ENCODE measurements at places on chromosomes 5 and 9.
A peak's percentile ranks its signal among the peaks of the same experiment; 100 is the strongest.

GRCh38 chr9:36486329-36486932 is 86.3 kb upstream of the MELK start:
- DNase-seq = peak; percentile 17
- no peaks in the 10 kb centered on the region for H3K27me3 ChIP-seq
- H3K4me3 ChIP-seq = peak overlapping the region; percentile 82
- peaks cover 50% of the 10 kb centered on the region for H3K4me1 ChIP-seq
- H3K27ac ChIP-seq = peak overlapping the region; percentile 70

DNA sequence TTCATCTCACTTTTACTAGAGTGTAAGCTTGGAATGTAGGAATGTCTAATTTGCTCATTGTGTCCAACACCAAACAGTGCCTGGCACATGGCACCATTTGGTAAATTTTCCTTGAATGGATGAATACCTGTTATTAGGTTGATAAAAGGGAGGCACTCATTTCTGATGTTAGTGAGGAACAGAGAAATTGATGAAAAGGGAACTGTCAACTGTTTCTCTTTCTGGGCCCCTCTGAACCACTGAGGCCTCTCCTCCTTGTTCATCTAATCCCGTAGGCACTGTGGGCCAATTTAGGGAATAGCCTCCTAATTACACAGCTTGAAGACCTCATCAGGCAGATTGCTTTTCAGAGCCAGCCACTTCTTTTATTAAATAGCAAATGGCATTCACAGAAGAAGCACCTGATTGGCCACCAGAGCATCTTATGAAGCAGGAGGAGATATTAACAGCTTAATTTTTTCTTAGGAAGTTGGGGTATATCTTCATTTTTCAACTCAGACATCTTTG is 22.6 kb downstream of the MRRF start:
- no peaks in the 10 kb centered on the region for H3K27me3 ChIP-seq
- H3K36me3 ChIP-seq = peaks cover 33% of the 10 kb centered on the region
- H3K4me1 ChIP-seq = no peaks in the 10 kb centered on the region
- no peak overlapping the region for H3K4me3 ChIP-seq
- DNase-seq = no peak

DNA sequence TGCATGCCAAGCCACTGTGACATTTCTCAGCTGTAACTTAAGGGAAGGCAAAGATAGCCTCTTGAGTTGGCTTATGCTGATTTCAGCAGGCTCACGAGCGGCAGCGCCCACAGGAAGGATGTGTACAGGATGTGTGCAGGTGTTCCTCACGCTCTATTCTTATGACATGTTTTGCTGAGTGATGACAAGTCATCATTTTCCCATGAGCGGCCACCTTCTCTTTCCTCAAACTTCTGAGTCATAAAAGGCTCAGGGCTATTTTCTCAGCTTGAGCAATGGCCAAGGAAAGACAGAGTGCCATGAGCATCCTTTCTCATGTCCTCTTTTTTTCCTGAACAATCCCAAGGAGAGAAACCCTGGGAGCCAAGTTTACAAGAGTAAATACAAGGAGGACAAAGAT is 365.9 kb downstream of the PLK2 start:
- no peaks in the 10 kb centered on the region for H3K36me3 ChIP-seq
- no peak overlapping the region for H3K27ac ChIP-seq
- H3K4me1 ChIP-seq = peaks cover 10% of the 10 kb centered on the region
- no peaks in the 10 kb centered on the region for H3K27me3 ChIP-seq
- no peak overlapping the region for H3K4me3 ChIP-seq
- peak; percentile 42 for DNase-seq

GRCh38 chr9:12916042-12916441 is 141.2 kb downstream of the LURAP1L start:
- no peaks in the 10 kb centered on the region for H3K36me3 ChIP-seq
- H3K4me1 ChIP-seq = no peaks in the 10 kb centered on the region
- H3K27ac ChIP-seq = no peak overlapping the region

GRCh38 chr9:2765250-2765880 is 48.1 kb downstream of the KCNV2 start:
- H3K27me3 ChIP-seq = no peaks in the 10 kb centered on the region
- peaks cover 37% of the 10 kb centered on the region for H3K36me3 ChIP-seq
- no peak overlapping the region for H3K4me3 ChIP-seq
- peaks cover 35% of the 10 kb centered on the region for H3K4me1 ChIP-seq
- DNase-seq = no peak
- H3K27ac ChIP-seq = peak overlapping the region; percentile 69

DNA sequence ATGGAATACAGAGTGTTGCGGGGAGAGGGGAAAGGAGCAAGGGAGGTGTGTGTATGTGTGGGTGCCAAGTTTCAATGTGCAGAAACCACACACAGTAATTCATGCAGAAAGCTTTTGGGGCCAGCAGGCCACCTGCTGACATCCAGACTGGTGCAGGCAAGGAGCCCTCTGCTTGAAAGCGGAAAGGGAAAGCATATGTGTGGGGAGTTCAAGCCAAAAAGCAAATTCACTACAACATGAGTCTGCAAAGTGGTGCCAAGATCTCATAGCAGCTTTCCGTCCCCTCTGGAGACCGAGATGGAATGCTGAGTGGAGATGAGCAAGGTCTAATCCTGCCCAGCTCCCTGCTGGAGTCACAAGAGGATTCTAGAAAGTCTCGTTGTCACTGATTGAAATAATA is 159.7 kb upstream of the VLDLR start:
- H3K36me3 ChIP-seq = no peaks in the 10 kb centered on the region
- no peaks in the 10 kb centered on the region for H3K4me1 ChIP-seq
- no peak for DNase-seq
- H3K27ac ChIP-seq = no peak overlapping the region
- peaks cover 12% of the 10 kb centered on the region for H3K27me3 ChIP-seq

- H3K27ac ChIP-seq = no peak overlapping the region
- no peak for DNase-seq
- H3K36me3 ChIP-seq = no peaks in the 10 kb centered on the region
- H3K27me3 ChIP-seq = no peaks in the 10 kb centered on the region
These were observed 19.1 kb downstream of the NDST1 start for GRCh38 chr5:150527038-150527437.

DNA sequence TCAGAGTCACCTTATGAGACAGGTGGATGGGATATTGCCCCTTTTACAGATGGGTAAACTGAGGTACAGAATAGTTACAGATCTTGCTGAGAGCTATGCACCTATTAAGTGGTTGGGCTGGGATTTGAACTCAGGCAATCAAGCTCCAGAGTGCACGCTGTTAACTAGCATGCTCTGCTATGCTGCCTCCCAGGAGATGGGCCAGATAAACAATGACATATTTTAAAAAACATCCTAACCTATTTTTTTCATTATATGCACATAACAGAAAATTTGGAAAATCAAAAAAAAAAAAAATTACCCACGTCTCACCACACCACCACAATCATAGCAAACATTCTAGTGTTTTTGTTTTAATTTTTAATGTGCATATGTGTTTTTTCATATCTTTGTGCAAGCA is 123.4 kb upstream of the STC2 start:
- H3K4me3 ChIP-seq = no peak overlapping the region
- H3K4me1 ChIP-seq = no peaks in the 10 kb centered on the region
- no peaks in the 10 kb centered on the region for H3K36me3 ChIP-seq
- H3K27ac ChIP-seq = no peak overlapping the region

DNA sequence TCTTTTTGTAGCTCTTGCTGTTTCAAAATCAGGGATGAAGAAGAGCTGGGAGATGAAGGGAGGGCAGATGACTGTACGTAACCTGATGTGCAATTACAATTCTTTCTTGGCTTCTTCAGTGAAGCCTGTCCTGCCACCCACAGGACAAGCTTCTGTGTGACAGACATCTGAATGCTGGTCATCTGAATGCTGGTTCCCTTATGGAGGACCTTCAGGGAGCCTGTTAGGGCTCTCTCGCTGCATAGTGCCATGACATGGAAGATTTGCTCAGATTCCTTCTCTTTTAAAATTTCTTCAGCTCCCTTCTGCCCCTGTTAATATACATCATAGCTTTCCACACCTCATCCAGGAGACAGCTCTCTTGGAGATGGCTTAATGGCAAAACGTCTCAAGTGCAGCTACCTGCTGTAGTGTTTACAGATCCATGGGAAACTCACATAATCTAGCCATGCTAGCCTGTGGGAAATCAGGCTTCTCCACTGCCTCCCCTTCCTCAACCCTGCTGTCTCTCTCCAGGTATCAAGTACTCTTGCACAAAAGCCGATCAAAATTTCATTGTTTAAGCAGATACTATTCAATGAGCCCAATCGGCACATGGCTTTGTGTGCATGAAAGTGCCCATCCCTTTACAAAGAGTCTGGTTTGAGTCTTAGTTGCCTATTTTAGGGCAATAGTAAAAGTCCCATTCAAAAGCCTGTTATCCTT is 134.6 kb downstream of the RAB3C start:
- no peak overlapping the region for H3K27ac ChIP-seq
- no peaks in the 10 kb centered on the region for H3K4me1 ChIP-seq
- H3K27me3 ChIP-seq = peaks cover 2% of the 10 kb centered on the region
- no peak overlapping the region for H3K4me3 ChIP-seq

GRCh38 chr5:69149676-69150010 is 17.3 kb upstream of the CCNB1 start:
- H3K27me3 ChIP-seq = no peaks in the 10 kb centered on the region
- no peak overlapping the region for H3K4me3 ChIP-seq
- H3K27ac ChIP-seq = no peak overlapping the region
- H3K4me1 ChIP-seq = no peaks in the 10 kb centered on the region

- DNase-seq = no peak
- no peak overlapping the region for H3K27ac ChIP-seq
- H3K36me3 ChIP-seq = no peaks in the 10 kb centered on the region
- H3K27me3 ChIP-seq = no peaks in the 10 kb centered on the region
- peaks cover 32% of the 10 kb centered on the region for H3K4me1 ChIP-seq
These were observed 47.4 kb downstream of the GALNT10 start for GRCh38 chr5:154237946-154238345.

DNA sequence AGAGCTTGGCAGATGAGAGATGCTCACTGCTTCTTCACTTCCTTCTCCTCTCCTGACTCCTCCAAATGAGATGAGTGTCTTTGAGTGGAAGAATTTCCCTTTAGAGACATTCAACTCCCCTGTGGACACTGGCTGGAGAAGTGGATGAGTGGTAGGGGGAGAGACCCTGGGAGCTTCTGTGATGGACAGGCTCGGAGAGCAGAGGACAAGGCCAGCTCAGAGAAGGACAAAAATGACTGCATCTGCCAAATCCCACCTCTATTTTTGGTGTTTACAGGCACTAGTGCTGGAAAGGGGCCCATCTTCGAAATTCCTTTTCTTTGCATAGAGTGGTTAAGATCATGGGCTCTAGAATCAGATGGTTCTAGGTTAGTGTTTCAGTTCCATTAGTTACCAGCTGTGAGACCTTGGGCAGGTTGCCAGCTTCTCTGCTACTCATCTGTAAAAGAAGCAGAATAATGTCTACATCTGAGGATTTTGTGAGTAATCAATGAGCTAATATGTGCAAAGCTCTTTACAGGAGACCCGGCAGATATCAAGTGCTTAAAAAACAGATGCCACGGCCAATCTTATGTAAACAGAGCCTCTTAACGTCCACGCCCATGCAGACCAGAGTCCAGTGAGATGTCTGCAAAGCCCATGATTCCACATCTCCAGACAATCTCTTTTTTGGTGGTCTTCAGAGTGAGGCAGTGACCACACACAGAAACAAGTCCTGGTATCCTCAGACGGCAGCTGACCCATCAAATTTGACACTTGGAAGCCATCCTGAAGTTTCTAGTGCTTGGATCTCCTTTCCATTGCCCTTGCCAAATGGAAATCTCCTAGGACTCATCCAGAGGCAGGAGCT is 13.6 kb upstream of the COL27A1 start:
- peaks cover 7% of the 10 kb centered on the region for H3K27me3 ChIP-seq
- no peak overlapping the region for H3K4me3 ChIP-seq
- H3K36me3 ChIP-seq = no peaks in the 10 kb centered on the region

- no peak overlapping the region for H3K4me3 ChIP-seq
- H3K36me3 ChIP-seq = peaks cover 82% of the 10 kb centered on the region
- DNase-seq = no peak
- no peak overlapping the region for H3K27ac ChIP-seq
- H3K4me1 ChIP-seq = peaks cover 19% of the 10 kb centered on the region
These were observed 82.1 kb downstream of the PIK3R1 start for GRCh38 chr5:68297656-68298055.

DNA sequence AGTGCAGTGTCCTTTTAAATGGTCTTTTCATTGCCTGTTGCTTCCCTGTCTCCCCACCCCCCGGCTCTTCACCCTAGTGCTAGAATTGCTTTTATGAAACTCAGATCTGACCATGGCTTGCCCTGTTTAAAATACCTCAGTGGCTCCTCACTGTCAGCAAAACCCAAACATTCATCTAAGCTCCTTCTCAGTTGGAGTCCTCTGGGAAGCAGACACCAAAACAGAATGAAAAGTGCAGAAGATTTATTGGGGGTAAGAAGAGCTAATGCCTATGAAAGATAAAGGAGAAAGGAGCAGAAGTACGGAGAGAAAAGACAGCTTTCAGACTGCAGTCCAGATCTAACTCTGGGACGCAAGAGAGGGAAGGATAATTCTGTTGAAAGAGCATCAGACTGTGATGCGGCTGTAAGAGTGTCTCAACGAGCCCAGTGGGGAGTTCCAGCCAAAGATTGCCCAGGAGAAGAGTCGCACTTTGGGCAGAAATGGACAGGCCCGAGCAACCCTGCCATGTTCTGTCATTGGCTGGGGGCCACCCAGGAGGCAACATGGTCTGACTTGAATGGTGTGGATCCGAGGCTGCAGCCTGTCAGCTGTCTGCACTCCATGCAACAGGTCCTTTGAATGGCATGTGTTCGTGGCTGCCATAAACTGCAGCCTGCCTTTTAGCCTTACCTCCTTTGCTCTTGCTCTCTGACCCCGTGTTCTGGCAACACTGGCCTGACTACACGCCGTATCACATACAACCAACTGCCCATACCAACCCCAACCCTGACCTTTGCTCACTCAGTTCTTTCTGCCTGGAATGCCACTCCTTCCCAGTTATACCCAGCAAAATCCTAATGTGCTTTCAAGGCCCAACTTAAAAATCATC is 55.9 kb downstream of the IRF1 start:
- no peak overlapping the region for H3K4me3 ChIP-seq
- peak overlapping the region; percentile 28 for H3K27ac ChIP-seq
- H3K27me3 ChIP-seq = no peaks in the 10 kb centered on the region
- DNase-seq = no peak

GRCh38 chr5:36311956-36312355 is 10.3 kb upstream of the RANBP3L start:
- H3K36me3 ChIP-seq = no peaks in the 10 kb centered on the region
- no peak for DNase-seq
- H3K4me1 ChIP-seq = no peaks in the 10 kb centered on the region
- H3K27me3 ChIP-seq = peaks cover 42% of the 10 kb centered on the region

DNA sequence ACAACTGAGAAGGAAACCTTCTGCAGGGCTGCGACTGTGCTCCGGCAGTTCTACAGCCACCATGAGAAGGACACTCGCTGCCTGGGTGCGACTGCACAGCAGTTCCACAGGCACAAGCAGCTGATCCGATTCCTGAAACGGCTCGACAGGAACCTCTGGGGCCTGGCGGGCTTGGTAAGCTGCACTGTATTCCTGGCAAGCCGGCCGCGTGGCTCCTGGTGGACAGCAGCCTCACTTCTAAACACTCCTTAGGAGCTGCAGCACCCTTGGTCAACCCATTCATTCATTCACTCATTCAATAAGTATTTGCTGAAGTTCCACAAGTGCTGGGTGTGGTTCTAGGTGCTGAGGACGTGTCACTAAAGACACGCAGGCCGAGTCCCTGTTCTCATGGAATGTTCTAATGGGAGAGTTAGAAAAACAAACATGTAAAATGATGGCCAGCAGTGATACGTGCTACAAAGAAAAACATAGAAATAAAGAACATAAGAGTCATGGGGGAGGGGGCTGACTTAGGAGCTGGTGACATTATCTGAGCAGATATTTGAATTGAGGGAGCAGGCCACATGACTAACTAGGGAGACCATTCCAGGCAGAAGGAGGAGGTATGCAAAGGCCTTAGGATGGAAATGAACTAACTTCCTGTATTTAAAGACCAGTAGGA is 6.1 kb downstream of the IL4 start:
- no peak overlapping the region for H3K4me3 ChIP-seq
- H3K27ac ChIP-seq = no peak overlapping the region
- peaks cover 10% of the 10 kb centered on the region for H3K36me3 ChIP-seq
- peaks cover 30% of the 10 kb centered on the region for H3K4me1 ChIP-seq
- DNase-seq = no peak
- no peaks in the 10 kb centered on the region for H3K27me3 ChIP-seq

Data from activated CD4-positive, alpha-beta memory T cell treated with anti-CD3 and anti-CD28 coated beads, Interleukin-2, amount 10 ng/mL, durations not matched to agents 7 days and 5 days (primary cell).